ENCODE measurements at places on chromosomes 11 and 22. TPM values are rescaled to one million over a fixed set of nuclear protein-coding genes. Genes with fewer than 3 reads are reported as not detected.
A peak's percentile ranks its signal among the peaks of the same experiment; 100 is the strongest.

Gene LAYN
- 47.5 TPM for total RNA-seq

GRCh38 chr11:20248871-20249270, 88.6 kb upstream of the DBX1 start:
- DNase-seq = no peak

Gene MMP8
- total RNA-seq = not detected

DNA sequence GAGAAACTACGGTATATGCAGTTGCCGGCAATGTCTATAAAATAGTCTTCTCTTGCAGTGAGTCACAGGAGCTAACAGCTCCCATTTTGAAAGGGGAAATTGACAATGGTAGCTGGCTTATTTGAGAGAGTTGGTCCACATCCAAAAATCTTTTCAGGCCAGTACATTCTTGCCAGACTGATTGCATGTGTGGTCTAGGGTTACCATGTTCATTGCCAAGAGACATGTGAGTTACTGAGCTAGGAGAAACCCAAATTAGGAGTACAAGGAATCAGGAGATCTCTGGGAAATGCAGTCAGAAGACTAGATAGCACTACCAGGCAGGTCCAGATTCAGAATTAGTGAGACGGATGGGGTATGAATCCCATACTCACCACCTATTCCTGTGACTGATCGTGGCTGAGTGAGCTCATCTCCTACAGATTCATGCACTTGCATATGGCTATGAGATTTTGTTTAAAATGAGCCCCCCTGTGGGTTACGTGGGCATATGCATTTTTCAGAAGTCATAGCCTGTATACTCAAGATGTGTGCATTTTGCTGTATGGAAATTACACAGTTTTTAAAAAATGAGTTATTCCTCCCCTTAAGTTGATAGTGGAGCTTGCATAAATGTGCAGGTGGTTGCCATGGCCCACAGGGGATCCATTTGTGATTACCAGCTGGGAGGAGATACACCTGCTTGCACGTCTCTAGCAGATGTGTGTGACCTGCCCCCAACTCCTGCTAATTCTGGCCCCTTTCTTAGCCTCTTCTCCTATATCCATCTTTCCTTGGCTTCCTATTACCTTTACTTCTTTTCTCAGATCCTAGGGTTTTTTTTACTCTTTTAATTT, 102.7 kb downstream of the COMMD9 start:
- DNase-seq = peak; percentile 79

Gene CHRM4
- total RNA-seq = 0.43 TPM

Gene KDELR3
- total RNA-seq = 72.6 TPM

DNA sequence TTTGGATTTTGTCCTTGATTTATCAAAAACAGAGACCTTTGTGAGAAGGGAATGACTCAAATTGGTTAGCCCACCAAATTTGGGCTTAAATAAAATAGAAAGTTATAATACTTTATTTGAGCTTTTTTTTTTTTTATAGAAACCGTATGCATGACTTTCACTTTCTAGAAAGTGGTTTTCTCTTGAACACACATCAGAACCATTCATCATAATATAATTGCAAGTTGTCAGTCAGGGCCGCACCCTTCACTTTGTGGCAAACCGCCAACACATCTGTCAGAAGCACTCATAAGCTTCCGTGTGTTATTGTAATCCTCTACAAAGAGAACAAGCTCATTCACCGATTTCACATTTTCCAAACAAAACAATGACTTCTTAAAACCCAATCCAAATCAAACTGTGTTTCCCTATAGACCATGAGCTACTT, 76.1 kb downstream of the SOX6 start:
- peak; percentile 2 for DNase-seq

DNA sequence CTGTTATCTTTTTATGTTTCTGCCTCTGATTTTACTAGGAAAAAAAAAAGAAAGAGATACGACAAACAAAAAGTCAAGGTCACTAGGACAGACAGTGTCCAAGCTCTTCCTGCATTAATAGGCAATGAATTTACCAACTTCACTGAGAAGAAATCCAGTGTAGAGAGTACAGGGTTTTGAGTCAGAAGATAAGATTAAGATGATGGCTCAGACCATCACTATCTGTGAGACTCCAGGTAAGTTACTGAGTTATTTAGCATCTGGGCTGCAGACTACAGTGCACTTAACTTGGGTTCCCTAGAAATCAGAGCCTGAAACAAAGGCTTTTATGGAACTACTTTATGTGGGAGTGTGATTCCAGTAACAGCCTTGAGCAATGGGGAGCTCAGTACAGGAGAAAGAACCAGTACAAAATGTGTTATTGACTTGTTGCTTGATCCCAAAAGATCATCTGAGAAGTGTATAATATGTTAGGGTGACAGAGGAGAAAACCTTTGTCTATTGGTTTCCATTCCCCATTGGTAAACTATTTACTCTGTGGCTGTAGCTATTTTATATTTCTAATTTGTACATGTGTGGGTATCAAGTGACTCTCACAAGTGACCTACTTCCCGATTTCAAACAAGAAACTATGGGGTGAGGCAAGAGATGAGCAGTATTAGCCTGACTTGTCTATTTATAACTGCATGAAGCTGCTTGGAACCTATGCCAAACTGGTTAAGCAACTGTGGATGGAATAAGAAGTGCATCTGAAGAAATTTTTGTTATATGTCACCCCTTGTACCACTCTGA, 395.8 kb downstream of the RAB38 start:
- DNase-seq = no peak

- DNase-seq = peak; percentile 44
Observed at GRCh38 chr22:28911777-28912669, 28.7 kb downstream of the ZNRF3 start.

Gene RDX
- total RNA-seq = 132 TPM

DNA sequence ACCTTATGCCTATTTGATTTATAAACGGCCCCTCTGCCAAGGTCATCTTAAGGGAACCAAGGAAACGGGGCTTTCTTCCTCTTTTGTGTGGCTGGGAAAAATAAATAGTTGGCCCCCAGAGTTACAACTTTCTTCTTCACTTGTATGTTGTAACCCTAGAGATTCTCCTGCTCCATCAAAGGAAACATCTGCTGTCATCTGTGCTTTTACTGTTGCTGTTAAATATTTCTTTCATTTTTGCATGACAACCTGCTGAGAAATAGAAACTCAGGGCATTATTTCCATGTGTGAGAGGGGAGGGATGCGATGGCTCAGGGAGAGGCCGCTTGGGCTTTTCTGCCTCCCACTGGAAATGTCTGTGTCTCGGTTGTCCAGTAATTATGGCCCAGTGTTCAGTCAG, 21.8 kb upstream of the CDC42EP2 start:
- no peak for DNase-seq

- DNase-seq = no peak
Observed at GRCh38 chr22:37485395-37486223, 575 bp downstream of the MFNG start.

DNA sequence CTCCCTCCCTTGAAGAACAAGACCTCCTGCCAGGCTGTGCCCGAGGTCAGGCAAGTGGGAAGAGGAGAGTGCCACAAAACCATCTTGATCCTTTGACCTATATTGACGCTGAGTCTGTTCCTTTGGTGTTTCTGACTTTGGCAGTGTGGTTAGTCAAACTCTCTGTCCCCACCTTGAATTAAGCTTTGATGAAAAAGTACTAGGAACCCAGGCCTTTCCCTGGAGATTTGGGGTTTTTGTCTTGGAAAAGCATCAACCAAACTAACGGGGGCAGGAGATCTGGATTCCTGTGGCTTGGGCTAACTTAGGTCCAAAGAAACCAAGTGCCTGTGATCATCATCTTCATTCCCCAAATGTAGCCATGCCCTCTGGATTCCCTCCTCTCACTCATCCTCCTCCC, 40.4 kb downstream of the ARFGAP2 start:
- no peak for DNase-seq

DNA sequence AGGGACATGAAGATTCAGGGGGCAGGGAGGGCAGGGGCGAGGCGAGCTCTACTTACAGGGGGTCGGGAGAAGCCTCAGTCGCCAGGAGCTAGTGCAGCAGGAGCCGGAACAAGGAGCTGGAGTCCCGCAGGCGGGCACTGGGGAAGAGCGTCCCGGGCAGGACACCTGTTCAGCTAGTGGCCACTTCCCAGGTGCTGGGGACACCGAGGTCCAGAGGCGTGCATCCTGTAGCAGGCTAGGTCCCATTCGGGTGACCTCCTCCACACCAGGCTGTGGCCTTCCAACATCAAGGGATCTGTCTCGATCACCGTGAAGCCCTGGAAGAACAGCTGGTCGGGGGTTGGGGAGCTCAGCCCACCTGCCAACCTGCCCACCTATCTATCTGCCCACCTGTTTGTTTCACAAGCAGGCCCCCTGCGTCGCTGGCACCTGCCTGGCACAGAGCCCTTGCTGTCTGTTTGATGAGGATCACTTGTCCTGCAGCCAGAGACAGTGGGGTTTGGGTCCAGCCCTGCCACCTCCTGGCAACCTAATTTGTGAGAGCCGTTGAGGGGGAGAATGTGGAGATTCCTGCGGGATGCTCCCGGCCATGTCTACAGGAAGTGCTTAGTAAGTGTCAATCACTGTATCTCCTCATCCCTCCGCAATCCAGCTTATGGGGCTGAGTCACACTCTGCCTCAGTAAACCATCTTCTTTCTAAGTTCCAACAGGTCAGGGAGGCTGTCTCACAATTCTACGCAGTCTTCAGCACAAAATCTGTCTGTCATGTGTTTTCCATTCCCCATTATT, 940.9 kb downstream of the BRD1 start:
- no peak for DNase-seq

DNA sequence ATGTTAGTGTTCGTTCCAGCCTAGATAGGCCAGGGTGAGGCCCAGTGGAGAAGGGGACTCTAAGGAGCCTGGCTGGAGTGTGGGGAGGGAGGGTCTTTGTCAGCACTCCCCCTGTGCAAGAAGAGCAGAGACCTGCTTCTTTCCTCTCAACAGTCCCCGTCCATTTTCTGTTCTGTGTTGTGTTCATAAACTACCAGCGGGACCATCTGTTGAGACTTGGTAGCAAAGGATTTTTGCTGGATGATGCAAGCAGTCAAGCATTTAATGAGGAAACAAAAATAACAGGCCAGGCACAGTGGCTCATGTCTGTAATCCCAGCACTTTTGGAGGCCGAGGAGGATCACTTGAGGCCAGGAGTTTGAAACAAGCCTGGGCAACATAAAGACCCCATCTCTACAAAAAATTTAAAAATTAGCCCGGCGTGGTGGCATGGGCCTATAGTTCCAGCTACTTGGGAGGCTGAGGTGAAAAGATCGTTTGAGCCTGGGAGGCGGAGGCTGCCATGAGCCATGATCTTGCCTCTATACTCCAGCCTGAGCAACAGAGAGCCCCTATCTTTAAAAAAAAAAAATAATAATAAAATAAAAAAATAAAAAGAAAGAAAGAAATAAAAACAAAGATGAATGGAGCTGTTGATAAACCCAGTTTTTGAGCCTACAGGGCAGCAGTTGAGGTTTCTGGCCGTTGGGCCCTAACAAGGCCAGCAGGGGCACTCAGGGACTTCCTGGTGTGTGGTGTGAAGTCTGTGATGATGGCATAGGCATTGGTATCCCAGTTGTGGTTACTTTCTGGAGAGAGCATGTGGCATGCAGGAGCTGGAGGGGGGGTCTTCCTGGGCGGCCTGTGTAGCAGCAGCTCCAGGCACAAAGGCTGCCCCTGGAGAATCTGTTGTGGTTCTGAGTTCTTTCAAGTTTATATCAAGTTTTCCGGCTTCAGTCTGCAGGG, 1.7 kb upstream of the TXNRD2 start:
- peak; percentile 89 for DNase-seq

Gene HRAS
- 84.2 TPM for total RNA-seq

Gene MRGPRF
- 4.1 TPM for total RNA-seq

DNA sequence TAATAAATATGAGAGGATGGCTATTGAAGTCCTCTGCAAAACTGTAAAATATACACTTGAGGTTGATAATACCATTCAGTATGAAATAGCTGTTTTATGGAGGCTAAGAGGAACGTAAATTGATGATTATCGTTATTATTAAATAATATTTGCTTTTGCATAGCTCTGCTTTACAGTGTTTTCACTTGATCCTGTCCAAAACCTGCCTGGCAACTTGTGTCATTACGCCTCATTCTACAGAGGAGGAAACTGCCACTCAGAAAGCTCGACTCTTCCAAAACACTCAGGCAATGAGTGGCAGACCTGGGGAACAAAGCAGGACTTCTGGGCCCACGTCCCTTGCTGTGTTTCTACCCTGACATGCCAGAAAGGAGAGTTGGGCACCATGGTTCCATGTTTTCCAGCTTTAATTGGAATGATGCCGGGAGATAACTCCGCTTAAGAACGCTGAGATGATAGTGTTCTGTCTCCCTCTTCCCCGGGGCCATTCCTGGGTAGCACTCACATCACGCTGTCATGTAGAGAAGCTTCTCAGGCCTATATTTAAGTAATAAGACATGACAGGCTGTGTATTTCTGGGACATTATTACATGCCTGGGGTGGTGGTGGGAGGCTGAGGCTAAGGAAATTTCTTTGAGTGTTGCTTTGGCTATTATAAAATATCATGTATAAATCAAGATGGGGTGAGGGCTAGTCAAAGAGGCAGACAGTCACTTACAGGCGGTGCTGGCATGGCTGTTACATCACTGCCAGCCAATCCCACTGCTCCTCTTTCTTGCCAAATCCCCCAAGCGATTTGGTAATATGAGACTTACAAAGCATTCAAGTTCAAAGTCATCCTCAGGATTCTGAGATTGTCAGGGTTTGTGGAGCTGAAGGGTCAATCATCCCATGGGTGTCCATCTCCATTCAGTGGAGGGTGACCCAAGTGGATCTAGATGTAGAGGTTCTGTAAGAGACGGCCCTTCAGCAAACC, 501.7 kb downstream of the INSC start:
- DNase-seq = no peak

GRCh38 chr11:27722117-27722952, 22.1 kb upstream of the BDNF start:
- DNase-seq = peak; percentile 55

Gene SYNGR1
- total RNA-seq = 12.0 TPM

DNA sequence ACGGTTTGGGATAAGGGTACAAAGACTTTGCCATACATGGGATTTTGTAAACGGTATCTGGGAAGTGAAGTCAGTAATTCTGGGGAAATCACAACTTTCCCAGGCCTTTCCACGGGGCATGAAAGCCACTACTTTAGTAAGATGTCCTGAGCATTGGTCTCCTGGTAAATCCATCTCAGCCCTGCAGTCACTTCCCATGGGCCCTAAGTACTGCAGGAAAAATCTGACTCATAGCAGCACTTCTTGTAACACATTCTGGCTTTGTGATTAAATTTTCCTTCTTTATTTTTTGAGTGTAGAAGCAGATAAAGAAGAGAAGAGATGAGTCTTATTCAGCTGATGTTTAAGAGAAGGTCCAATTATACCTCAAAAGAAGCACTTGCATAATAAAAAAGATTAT, 67.6 kb downstream of the BLID start:
- DNase-seq = no peak

- DNase-seq = no peak
Observed at GRCh38 chr22:36301384-36301828, 48.5 kb downstream of the APOL1 start.

- DNase-seq = peak; percentile 95
Observed at GRCh38 chr11:133934599-133935550, 21.9 kb downstream of the IGSF9B start.

- DNase-seq = no peak
Observed at GRCh38 chr11:117716521-117717440, 80.2 kb downstream of the DSCAML1 start.

GRCh38 chr11:44285756-44286155, 24.2 kb downstream of the ALX4 start:
- no peak for DNase-seq

- no peak for DNase-seq
Observed at GRCh38 chr11:76543006-76543703, 98.3 kb downstream of the EMSY start.

GRCh38 chr22:27388090-27388600, 413.4 kb downstream of the MN1 start:
- DNase-seq = no peak

GRCh38 chr11:69400771-69401590, 80.5 kb upstream of the LINC01488 start:
- DNase-seq = no peak

Gene KCNK4
- total RNA-seq = 0.52 TPM

Gene BDNF
- total RNA-seq = 24.4 TPM
